Endothelial cell of umbilical vein (primary cell): ENCODE measurements at places on chromosomes 6 and 20. TPM values are rescaled to one million over a fixed set of nuclear protein-coding genes. Genes with fewer than 3 reads are reported as not detected.

DNA sequence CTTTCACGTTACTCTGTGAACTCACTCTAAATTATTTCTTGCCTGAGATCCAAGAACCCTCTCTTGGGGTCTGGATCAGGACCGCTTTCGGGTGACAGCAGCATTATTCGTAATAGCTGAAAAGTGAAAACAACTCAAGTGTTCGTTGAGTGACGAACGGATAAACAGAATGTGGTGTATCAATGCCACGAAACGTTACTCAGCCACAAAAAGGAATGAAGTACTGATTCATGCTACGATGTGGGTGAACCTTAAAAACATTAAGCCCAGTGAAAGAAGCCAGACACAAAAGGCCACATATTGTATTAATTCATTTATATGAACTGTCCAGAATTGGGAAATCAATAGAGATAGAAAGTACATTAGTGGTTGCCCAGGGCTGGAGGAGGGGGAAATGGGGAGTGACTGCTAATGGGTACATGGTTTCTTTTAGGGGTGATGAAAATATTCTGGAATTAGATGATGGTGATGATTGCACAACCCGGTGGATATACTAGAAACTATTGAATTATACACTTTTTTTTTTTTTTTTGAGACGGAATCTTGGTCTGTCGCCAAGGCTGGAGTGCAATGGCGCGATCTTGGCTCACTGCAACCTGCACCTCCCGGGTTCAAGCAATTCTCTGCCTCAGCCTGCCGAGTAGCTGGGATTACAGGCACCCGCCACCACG is 8.4 kb downstream of the PTGIS start:
- H3K27ac ChIP-seq, result no peak overlapping the region
- H3K36me3 ChIP-seq, result no peaks in the 10 kb centered on the region
- H3K4me3 ChIP-seq, result no peak overlapping the region
- H3K4me1 ChIP-seq, result peaks cover 34% of the 10 kb centered on the region
- H3K27me3 ChIP-seq, result no peaks in the 10 kb centered on the region

- no peak for DNase-seq
- H3K4me1 ChIP-seq, result no peaks in the 10 kb centered on the region
- H3K4me3 ChIP-seq, result no peak overlapping the region
- no peaks in the 10 kb centered on the region for H3K27me3 ChIP-seq
- no peak overlapping the region for H3K27ac ChIP-seq
- H3K36me3 ChIP-seq, result no peaks in the 10 kb centered on the region
Observed at GRCh38 chr6:107554918-107555317, 65.0 kb downstream of the SOBP start.

DNA sequence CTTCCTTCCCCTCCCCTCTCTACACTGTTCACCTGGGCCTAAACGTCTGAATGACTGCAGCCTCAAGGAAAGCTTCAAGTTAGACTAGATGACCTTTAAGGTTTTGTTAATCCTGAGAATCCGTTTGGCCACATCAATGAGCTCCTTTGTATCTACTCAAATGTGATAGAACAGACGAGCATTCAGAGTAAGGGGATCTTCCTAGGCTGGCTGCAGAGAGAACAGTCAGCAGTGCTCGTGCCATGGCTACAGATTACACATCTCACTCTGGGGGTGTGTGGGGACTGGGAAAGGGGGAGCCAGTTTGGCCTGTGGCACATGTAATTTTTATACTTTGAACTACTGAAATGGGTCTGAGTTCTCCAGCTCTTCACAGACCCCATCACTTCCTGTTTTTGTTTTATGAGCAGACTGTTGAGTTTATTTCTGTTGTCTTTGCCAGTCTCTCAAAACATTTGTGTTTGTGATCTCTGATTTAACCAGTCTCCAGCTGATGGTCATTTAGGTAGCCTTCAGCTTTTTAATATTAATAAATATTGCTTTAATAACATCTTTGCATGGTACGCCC is 50.9 kb downstream of the KCNS1 start:
- H3K27ac ChIP-seq, result no peak overlapping the region
- no peaks in the 10 kb centered on the region for H3K27me3 ChIP-seq
- no peak overlapping the region for H3K4me3 ChIP-seq
- H3K36me3 ChIP-seq, result no peaks in the 10 kb centered on the region
- peaks cover 12% of the 10 kb centered on the region for H3K4me1 ChIP-seq

The MYO6 gene
- polyA plus RNA-seq, result 12.5 and 15.5 TPM in 2 replicates

DNA sequence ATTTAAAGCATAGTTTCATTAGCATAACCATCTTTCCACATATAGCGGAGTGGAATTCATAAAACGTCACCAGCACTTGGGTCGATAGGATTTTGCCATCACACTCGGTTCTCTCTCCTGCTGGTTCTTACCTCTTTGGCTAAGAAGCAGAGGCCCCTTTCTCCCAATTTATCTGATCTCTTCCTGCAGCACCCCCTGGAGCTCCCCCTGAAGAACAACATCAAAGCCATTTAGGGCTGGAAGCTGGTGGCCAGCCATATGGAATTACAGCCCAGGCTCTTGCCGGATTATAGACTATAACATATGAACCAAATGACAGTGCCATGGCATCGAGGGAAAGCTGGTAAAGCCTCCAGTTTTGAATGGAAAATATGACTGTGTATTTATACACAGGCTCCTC is 6.4 kb upstream of the KIF6 start:
- no peaks in the 10 kb centered on the region for H3K4me1 ChIP-seq
- H3K27ac ChIP-seq, result no peak overlapping the region
- no peak overlapping the region for H3K4me3 ChIP-seq
- H3K36me3 ChIP-seq, result no peaks in the 10 kb centered on the region
- no peak for DNase-seq

- no peaks in the 10 kb centered on the region for H3K27me3 ChIP-seq
- DNase-seq, result no peak
- no peaks in the 10 kb centered on the region for H3K4me1 ChIP-seq
- H3K36me3 ChIP-seq, result no peaks in the 10 kb centered on the region
- no peak overlapping the region for H3K4me3 ChIP-seq
- H3K27ac ChIP-seq, result no peak overlapping the region
Observed at GRCh38 chr6:164469276-164469949, 840.0 kb downstream of the C6orf118 start.

GRCh38 chr6:49110916-49111315 is 352.1 kb downstream of the MMUT start:
- H3K4me1 ChIP-seq, result no peaks in the 10 kb centered on the region
- DNase-seq, result no peak
- H3K36me3 ChIP-seq, result no peaks in the 10 kb centered on the region
- H3K27me3 ChIP-seq, result no peaks in the 10 kb centered on the region
- no peak overlapping the region for H3K27ac ChIP-seq

The CRIP3 gene
- not detected in 2 replicates for polyA plus RNA-seq

DNA sequence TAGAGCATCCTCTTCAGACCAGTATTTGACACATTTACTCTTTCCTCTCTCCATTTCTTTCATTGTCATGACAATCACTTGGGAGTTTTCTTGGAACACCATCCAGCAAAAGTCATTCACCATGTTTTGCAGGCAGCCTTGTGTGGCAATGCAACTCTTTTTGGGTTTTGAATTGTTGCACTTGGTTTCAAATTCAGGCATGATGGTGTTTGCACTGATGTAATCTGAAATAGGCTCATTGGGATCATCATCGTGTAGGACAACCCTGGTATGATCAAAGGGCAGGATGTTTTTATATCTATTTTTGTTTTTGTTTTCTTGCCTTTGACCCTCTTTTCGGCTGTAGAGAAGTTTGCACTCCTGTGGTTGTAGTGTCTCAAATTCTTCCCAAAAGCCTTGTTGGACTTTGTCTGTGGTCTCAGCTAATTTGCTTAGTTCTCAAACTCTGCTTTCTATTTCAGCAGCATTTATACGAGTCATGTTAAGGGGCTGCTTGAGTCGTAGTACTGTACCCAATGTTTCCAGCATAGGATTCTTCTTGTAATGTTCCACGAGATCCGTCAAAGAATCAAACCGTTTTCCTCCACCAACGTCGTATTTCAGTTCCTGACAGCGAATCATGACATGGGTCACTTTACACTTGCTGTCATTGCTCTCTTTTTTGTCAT is 160.8 kb upstream of the TNFAIP3 start:
- no peaks in the 10 kb centered on the region for H3K27me3 ChIP-seq
- H3K4me1 ChIP-seq, result peaks cover 4% of the 10 kb centered on the region
- no peak for DNase-seq
- H3K27ac ChIP-seq, result no peak overlapping the region

DNA sequence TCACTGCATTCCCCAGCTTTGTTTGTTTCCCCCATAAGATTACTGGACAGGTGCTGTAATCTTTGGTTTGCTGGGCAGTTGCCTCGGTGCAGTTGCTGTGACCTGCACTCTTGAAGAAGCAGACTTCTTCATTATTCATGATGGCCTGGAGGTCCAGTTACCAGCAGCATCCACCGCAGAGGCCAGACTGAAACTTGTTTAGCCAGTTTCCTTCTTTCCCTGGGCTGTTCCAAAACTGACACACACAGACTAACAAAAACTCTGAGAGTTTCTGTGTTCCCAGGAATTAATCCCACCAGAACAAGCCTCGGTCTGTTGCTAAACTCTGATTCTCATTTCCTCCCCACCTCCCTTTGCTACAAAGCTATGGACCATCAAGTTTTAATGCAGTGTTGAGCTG is 144.1 kb downstream of the QRSL1 start:
- H3K4me1 ChIP-seq, result no peaks in the 10 kb centered on the region
- no peaks in the 10 kb centered on the region for H3K27me3 ChIP-seq
